ENCODE measurements at places on chromosomes 6 and 20.

GRCh38 chr20:62281161-62281933 lies 21.4 kb upstream of the ADRM1 start:
- no peak for DNase-seq

- no peak for DNase-seq
Observed at GRCh38 chr6:97262676-97263075, 20.3 kb downstream of the MMS22L start.

DNA sequence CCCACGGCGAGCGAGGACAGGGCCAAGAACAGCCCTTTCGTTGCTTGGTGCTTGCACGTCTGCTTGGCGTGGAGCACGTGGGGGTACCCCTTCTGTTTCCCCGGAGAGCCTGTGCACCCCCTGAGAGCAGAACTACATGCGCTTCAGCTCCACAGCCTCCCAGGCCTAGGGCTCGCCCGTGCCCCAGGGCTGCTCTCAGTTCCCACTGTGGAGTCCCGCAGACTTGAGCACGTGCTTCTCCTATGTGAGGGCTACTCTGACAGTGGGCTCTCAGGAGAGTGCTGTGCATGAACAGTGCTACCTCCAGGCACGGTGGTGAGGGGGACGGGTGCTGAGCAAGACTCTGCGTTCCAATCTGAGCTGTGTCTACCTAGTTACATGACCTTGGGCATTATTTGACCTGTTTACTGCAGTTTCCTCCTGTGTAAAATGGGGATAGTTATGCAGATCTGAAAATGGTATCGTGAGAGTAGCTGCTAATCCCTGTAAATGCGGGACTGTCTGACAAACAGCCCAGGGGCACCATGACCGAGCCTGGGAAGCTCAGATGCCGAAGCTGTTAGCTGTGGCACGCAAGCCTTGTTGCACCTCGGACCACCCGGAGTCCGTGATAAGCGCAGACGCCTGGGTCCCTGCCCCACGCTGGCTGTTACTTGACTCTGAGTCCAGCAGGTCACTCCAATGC lies 82.4 kb downstream of the IRF4 start:
- DNase-seq: no peak

GRCh38 chr6:114195631-114196403 lies 147.0 kb downstream of the HS3ST5 start:
- DNase-seq: no peak

DNA sequence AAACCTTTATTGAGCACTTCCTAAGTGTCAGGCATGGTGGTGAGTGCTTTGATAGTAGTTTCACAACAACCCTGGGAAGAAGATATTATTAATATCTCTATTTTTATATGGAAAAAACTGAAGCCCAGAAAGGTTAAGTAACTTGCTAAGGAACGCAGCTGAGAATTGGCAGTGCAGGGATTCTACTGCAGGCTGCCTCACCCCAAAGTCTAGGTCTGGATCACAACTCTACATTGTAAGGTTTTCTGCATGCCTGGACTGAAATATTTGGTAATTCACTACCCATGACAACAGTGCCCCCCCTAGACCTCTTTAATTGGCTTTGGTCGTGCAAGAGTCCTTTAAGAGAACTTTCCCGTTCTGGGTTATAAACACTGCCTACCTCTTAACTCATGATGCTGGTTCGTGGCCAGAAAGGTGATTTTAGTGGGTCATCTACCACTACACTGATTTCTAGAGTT lies 67.1 kb upstream of the KCNQ5 start:
- no peak for DNase-seq

GRCh38 chr6:160058603-160059215 lies 62.9 kb upstream of the SLC22A1 start:
- DNase-seq: no peak
